ENCODE measurements at places on chromosomes 12 and 14. TPM values are rescaled to one million over a fixed set of nuclear protein-coding genes. Genes with fewer than 3 reads are reported as not detected.

The EPYC gene
- polyA plus RNA-seq: not detected

The FSCB gene
- polyA plus RNA-seq: not detected

The BBOF1 gene
- 6.6 TPM for polyA plus RNA-seq

The R3HDM2 gene
- polyA plus RNA-seq: 50.1 TPM

The GSG1 gene
- polyA plus RNA-seq: 6.4 TPM

The ASIC1 gene
- 9.1 TPM for polyA plus RNA-seq

- DNase-seq: no peak
Observed at GRCh38 chr14:47422191-47422590, 253.2 kb downstream of the MDGA2 start.

DNA sequence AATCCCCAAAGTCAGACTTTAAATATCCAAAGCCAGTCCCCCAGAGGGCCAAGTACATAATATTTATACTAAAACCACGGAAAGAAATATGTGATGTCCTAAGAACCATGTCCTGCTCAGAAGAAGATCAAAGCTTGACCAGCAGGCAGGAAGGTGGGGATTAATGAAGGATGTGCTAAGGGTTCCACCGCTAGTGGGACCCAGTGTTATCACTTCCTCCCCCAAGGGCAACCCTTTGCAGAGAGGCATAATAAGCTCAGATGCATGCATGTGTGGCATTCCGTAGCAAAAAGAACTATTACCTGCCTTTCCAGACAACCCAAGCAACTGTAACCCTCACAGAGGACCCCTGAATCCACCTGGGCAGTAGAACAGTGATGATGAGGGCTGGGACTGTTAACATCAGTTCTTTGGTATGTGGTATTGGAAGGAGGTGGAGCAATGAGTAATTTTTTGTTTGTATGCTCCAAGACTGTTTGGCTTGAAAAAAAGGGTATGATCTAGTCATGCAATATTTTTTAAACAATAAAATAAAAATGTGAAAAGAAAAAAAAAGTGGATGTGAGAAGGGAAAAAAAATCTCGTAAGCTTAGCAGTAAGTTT lies 71.7 kb upstream of the ETV6 start:
- no peak for DNase-seq

DNA sequence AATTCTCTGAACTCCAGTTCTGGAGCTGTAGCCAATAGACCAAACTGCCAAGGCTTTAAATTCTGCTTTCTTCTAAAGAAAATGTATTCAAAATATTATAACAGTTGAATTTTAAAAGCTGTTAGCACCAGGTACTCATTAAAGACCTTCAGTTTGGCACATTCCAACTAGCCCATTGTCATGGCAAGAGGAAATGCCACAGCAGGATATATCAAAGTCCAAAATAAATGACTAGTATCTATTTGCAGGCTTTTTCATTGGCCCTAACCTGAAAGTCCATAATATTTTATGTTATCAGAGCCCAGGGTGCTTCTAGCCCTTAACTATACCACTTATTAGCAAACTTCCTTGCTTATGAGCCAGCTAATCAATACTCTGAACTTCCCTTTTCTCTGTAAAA lies 3.1 kb upstream of the RIC8B start:
- DNase-seq: no peak

GRCh38 chr12:82682851-82683261 lies 3.9 kb upstream of the TMTC2 start:
- DNase-seq: no peak

DNA sequence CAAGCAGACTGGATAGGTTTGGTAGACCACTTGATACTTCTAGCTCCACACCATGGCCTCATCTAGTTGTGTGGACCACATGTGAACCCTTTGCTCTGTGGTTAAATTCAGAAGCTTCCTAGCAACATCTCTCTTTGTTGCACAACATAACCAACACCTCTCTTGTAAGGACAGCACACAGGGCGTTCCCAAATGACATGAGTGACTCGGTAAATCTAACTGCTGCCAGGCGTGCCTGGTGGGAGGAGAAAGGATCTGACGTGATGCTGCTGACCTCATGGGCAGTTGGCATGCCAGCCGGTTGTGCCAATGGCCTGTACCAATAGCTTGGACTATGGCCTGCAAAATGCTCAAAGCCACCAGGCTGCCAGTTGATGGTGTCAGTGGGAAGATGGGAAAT lies 93.8 kb downstream of the CPSF2 start:
- DNase-seq: no peak

DNA sequence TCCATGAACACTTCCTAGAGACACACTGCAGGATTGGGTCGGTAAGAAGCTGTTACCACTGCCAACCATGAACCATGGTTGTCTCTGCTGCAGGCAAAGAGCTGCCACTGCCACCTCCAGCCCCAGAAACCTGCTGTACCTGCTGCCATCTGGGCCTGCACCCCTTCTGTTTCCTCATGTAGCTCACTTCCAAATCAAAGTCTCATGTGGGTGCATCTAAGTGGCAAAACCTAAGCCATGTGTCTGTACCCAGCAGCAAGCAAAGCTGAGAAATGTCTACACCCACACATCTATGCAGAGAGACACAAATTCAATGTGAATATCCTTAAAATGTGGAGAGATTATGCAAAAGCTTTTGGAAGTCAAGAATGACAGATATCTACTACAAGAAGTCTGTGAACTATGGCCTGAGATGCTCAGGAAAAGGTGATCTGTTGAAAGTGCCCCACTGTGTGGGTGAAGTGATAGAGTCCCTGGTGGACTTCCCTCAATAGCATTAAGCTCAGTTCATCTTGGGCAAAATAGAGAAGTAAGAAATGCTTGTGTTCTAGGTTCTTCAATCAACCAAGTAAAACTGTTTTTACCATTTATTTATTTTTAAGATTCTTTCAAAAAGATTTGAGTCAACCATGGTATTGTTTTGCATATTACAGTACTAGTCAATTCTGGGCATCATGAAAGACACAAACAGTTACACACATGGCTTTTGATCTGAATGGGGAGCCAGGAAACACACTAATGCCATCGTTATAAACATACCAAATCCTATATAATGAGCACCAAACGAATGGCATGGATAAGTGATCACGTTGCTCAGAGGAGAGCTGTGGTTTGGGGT lies 64.4 kb downstream of the FOS start:
- DNase-seq: no peak

GRCh38 chr12:131105351-131105735 lies 151.6 kb downstream of the ADGRD1 start:
- no peak for DNase-seq

- DNase-seq: no peak
Observed at GRCh38 chr12:116474899-116475298, 84.3 kb upstream of the MAP1LC3B2 start.

GRCh38 chr14:97097296-97097695 lies 300.1 kb downstream of the VRK1 start:
- peak; percentile 17 for DNase-seq

DNA sequence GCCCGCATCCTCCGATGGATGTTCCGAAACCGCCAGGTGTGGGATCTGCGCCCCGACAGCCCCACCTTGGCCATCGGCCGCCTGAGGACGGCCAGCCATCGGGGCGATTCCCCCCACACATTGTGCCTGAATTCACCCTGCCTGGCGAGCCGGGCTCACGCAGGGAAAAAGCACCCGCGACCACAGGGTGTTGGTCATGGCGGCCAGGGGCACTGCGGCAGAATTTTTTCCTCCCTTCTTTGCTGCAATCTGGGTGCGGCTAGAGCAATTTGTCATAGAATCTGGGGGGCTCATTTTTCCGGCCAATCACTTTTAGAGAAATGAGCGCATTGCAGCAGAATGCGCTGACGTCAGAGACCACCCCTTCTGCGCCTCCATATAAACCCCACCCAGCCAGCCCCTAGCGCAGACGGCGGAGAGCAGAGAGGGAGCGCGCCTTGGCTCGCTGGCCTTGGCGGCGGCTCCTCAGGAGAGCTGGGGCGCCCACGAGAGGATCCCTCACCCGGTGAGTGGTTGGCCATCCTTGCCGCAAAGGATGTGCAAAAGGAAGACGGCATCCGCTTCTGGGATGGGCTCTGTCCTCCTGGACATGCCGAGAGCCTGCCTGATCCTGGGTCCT lies at the start of gene MEG3:
TSS of gene MEG3 (plus strand) at position 406 of the 619 bp plus-strand sequence.
- peak; percentile 72 for DNase-seq

DNA sequence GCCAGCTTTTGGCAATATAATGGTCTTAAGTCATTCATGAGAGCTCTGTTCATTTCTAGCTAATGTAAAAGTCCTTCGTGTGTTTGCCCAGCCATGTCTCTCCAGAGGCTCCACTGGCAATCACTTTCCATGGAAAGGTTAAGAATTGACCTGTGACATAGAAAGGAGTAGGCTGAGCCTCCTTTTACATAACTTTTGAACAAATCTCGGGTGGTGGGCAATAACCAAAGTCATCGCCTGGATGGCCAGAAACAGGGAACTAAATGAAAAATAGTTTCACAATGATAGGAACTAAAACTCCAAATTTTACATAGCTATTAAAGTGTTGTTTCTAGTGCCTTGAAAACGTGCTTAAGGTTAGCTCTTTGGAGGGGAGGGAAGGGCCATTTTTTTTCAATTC lies 6.5 kb downstream of the BHLHE41 start:
- no peak for DNase-seq

DNA sequence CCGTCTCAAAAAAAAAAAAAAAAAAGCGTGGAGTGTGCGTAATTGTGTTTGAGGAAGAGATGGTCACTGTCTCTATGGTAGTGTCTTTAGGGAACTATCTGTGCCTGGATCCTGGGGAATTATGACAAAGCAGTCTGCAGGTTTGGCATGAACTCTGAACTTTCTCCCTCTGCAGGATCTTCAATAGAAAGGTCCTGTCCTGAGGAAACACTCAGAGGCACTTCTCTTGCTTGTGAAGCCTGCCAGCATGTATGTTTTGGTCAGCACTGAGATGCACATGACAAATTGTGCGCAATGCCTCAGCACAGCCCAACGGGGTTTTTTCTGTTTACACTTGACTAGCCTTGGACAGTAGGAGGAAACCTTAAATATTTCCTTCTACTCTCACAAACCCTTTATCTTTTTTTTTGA lies 46.6 kb downstream of the ATF7 start:
- DNase-seq: no peak

GRCh38 chr14:32413967-32414640 lies 85.0 kb downstream of the AKAP6 start:
- DNase-seq: no peak

DNA sequence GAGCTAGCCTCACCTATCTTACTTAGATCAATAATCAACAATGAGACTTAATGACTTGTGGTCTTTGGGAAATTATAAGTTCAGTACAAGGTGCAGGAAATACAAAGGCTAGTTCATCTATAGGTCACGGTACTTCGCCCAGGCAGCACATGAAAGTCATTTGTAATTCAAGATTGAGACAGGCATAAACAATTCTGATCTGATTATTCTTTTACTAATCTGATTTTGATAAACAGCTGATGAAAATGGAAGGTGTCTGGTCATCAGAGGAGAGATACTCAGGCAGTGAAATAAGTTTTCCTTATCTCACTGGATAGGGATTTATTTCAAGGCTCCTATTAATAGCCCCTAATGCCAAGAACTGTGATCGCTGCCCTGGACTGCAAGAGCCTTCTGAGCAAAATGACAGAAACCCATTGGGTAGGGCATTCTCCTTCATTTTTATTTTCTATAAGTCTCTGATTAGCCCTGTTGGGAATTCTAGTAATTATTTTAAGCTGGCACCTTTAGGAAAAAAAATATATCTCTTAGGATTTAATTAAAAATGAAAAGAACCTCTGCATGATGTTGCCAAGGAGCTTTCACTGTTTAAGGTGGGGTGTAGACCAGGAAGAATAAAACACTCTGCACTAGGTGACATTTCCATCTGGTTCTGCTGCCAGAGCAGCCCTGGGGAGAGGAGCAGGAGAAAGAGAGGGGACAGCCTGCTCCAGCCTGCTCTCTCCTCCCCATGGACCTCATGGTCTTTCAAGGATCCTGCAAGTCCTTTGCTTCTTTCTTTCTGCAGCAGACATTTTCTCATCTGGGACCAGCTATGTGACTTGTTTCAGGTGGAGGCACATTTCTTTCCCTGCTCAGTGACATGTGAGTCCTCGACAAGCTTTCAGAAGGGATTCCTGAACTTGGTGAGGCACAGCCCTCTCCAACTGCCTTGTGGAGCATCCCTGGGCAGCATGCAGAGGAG lies 44.8 kb downstream of the SSPN start:
- DNase-seq: no peak

GRCh38 chr12:108525681-108526080 lies 10.6 kb downstream of the FICD start:
- no peak for DNase-seq

Measured in forelimb muscle (tissue), 1 donor.